Adipose tissue (tissue), 3 donors: ENCODE measurements at places on chromosomes 3 and 15. TPM values are rescaled to one million over a fixed set of nuclear protein-coding genes. Genes with fewer than 3 reads are reported as not detected.

The DIS3L gene
- 14.1 TPM for polyA plus RNA-seq

The OSTN gene
- not detected for polyA plus RNA-seq

The CPEB1 gene
- polyA plus RNA-seq, result 0.48 TPM

The TGM4 gene
- 0.22 TPM for polyA plus RNA-seq

The UPK1B gene
- 0.22 TPM for polyA plus RNA-seq

The ECE2 gene
- 5.5 TPM for polyA plus RNA-seq

The DAPK2 gene
- polyA plus RNA-seq, result 29.7 TPM
